ENCODE measurements at places on chromosomes 1 and 21.
A peak's percentile ranks its signal among the peaks of the same experiment; 100 is the strongest.

- no peak for DNase-seq
Measured at GRCh38 chr1:198258491-198258890, 101.7 kb downstream of the NEK7 start.

- DNase-seq, result no peak
Measured at GRCh38 chr1:29280409-29281131, 44.2 kb downstream of the PTPRU start.

- DNase-seq, result no peak
Measured at GRCh38 chr21:42317826-42318746, 2.9 kb upstream of the TFF3 start.

GRCh38 chr1:161439280-161440232, 65.7 kb upstream of the FCGR2A start:
- DNase-seq, result peak; percentile 15

DNA sequence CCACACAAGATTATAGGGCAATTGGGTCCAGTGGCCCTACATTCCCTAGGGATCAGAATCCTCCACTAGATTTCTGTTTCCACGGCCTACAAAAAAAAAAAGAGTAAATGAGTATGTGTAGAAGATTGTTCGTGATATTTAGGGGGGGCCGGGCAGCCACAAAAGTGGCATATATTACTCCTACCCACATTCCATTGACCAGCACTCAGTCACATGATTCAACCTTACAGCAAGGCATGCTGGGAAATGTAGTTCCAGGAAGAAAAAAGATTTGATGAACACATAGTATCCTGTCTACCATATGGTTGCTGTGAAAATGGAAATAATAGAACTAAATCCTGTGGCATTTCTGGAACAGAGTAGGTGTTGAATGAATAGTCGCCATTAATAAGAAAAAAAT, 43.4 kb upstream of the GJB5 start:
- DNase-seq, result no peak

DNA sequence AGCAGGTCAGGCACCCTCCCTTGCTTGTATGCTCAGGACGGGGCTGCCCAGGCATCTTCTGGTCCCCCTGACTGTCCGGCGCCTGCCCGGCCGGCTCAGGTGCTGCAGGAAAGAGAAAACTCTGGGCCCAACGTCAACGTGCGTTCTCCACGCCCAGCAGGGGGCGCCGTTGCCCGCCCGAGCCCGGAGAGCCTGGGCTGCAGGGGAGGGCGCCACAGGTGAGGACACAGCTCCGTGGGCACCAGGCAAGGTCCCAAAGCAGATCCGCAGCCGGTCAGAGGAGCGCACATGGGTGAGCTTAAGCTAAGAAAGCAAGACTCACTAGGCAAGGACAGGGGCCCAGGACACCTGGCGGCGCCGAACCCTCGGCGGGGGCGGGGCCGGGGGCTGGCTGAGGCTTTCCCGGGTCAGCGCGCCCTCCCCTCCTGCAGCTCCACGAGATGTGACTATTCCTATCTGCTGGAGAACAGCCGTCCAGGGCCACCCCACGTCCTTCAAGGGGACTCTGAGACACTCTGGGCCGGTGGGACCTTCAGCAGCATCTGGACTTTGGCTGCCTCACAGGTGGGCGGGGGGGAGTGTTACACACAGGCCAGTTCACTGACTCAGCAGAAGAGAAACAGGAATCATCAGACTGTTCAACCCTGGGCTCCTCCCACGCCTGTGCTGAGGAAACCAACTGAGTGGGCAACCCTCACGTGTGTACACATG, 29.3 kb downstream of the KRTAP10-1 start:
- DNase-seq, result peak; percentile 76

DNA sequence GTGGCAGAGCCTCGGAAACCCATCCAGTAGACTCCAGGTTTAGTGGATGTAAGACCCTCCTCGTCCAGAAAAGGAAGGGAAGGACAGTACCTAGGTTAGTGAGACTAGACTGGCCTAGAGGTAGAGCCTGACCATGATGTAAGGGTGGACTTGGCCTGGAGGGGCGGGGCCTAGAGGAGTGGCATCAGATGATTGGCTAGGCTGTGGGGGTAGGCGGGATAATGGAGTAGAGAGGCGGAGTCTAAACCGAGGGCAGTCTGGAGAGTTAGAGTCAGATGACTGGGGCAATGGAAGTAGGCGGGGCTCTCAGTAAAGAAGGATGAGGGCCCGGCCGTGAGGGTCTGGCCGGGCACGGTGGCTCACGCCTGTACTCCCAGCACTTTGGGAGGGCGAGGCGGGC, 70.1 kb downstream of the EPHB2 start:
- no peak for DNase-seq

GRCh38 chr1:20137055-20137454, 2.1 kb upstream of the PLA2G2F start:
- DNase-seq, result no peak

DNA sequence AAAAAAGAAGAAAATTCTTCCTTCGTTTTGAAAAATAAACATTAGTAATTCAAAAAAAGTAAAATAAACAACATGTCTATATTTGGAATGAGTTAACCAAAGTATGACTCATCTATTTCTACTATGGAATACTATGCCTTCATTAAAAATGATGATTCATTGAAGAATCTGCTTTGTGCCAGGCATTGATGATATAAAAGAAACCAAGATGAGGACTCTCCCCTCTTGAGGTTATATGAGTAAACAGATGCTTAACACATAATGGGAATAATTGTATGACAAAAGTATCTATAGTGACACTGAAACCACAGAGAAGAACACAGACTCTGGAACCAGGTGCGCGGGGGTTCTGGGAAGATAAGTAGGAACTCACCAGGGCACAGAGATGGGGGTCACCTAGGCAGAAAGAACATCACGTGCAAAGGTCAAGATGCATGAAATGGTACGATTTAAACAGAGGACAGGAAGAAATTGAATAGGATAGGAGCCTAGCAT, 18.8 kb downstream of the ELF3 start:
- no peak for DNase-seq

DNA sequence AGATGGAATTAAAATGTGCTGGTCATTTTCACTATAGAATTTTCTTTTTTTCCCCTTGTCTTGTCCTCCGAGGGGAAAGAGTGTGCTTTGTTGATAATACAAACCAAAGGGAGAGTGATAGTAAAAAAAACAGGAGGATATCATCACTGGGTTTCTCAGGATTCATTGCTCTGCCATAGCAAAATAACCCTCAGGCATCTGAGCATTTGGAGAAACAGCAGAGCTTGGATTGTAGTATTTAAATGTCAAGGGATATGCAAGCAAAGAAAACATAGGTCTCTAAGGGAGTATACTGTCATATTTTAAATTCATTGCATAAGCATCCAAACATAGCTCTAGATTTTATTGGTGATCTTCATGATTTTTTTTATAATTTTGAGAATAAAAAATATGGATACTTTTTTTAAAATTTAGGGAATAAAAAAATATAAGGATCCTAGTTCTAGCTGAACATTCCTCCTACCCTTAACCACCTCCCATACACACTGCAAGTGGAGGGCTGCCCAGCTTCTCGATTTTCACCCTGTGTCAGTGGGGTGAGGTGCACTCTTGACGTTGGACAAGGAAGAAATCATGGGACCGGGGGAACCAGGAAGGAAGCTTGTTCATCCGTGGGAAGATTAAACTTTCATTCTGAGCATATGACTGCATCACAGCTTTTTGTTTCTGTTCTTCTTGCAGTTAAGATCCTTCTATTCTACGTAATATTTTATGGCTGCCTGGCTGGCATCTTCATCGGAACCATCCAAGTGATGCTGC, 4.4 kb downstream of the ATP1B1 start:
- DNase-seq, result no peak

GRCh38 chr1:90400131-90400530, 317.0 kb downstream of the BARHL2 start:
- DNase-seq, result no peak
